HFF-Myc (cell line): ENCODE measurements at places on chromosomes 3 and 15.

- DNase-seq = no peak
These were observed 177.2 kb downstream of the LPP start for GRCh38 chr3:188331166-188331565.

- DNase-seq = no peak
These were observed 113.0 kb upstream of the PTPRG start for GRCh38 chr3:61448378-61448777.

GRCh38 chr3:141965471-141965870 lies 89.0 kb downstream of the ATP1B3 start:
- no peak for DNase-seq

DNA sequence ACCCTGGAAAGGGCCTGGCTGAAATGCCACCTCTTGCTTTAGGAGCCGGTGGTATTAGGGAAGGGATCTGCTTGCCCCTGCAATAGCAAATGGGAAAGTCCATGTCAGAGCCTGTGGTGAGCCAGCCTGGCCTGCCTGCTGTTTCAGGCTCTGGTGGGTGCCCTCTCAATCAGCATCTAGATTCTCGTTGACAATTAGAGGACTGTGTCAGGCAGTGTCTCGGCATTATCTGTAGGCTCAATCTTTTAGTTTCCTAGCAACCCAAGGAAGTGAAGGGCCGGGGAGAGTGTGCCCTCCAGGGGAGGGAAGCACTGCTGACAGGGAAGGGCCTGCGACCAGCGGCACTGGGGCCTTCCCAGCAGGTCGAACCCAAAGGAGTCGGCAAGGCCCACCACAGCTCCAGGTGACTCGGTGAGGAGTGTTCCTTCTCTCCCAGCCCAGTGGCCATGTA lies 42.1 kb downstream of the TLE3 start:
- no peak for DNase-seq

DNA sequence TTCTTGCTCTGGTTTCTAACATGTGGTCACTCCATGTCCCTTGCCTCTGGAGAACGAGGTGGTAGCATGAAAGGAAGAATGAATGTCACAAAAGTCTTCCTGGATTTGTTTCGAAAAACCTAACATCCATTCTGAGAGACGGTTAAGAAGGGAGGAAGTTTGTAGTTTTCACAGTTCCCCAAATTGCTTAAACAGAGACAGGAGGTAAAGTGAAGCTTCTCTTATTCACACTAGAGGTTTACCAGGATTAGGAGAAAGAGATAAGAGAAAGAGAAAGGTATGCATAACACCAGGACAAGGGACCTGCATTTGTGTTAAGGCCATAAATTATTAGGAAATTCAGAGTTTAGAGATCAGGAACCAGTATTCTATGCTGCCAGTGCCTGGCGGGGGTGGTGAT lies 228.1 kb downstream of the CPNE4 start:
- DNase-seq = no peak

DNA sequence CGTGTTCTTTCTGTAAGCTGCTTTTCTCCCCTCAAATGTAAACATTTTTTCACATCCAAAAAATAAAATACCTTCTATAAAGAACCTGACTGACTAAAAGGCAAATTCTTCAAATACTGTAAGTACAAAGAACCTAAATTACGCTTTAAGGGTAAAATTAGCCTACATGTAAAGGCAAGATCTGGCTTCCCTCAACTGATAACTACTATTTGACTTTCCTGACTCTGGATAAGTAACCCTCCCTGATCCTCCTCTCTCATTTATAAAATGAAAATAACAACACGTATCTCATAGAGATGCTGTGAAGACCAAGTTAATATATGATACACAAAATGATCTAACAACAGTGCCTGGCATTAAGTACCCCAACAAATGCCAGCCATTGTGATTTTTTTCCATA lies 12.2 kb downstream of the ADAM10 start:
- no peak for DNase-seq

- DNase-seq = no peak
These were observed 8.7 kb downstream of the KIF7 start for GRCh38 chr15:89646416-89647141.

DNA sequence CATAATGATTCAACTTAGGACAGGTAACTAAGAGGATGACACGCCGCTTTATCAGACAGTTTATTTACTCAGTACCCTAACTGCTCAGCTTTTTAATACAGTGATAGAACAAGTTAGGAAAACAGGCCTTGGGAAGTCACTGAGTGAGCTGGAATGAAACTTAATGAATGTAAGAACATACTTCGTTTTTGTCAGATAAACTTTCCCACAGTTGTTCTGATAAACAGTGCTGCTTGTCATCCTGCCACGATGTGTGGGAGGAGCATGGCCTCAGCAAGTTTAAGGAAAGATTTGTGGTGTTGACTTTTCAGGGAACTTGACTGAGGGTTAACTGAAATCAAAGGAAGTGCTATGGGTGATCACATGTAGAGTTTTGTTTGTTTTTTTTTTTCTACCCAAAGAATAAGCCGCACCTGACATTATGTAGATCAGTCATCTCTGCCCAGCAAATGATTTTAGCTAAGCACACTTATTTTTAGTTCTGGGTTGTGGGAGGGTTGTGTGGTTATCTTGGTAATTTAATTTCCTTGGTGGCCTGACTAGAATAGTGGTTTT lies 5.6 kb upstream of the P2RY14 start:
- no peak for DNase-seq

- DNase-seq = no peak
These were observed 73.7 kb downstream of the CCNL1 start for GRCh38 chr3:157086060-157086750.
